Naive thymus-derived CD4-positive, alpha-beta T cell (primary cell): ENCODE measurements at places on chromosomes 2 and 18.
A peak's percentile ranks its signal among the peaks of the same experiment; 100 is the strongest.

DNA sequence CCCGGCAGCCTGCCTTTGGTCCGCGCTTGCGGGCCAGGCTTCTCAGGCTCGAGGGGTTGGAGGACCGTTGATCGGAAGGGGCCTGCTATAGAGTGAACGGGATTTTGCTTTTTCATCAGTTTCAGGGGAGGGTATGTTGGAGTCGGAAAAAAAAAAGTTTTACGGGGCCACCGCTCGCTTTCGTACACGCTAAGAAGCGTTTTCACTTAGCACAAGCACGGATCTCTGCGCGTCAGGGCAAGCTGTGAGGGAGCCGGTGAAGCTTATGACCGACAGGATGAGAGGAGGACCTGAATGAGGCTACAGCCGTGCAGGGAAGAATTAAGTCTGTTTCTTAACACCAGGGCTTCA lies 443 bp downstream of the CPSF3 start:
- H3K27ac ChIP-seq, result peak overlapping the region; percentile 84
- DNase-seq, result peak; percentile 46
- no peaks in the 10 kb centered on the region for H3K27me3 ChIP-seq

DNA sequence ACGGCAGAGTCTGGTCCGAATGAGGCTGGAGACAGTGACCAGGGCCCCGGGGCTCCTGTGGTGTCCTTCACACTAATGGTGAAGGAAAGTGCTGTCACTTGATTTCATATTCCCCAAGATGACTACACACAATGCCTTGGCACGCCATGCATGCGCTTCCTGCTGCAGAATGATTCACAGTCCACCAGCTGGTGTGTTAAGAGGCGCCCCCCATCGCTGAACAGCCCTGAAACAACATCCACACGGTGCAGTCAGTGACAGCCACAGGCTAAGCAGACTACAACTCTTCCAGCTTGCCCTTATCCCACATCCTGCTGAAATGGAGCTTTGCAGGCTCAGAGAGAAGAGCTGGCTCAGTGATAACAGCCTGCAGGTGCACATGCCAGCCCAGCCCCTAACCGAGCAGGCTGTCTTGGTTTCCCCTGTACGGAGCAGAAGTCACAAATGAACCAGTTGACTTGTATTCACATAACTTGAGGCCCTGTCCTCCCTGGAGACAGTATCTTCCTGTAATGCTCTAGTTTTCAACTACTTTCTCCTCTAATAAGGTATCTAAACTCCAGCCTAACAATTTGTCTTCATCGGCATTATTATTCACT lies 24.3 kb upstream of the CDH20 start:
- no peaks in the 10 kb centered on the region for H3K36me3 ChIP-seq
- no peaks in the 10 kb centered on the region for H3K27me3 ChIP-seq
- DNase-seq, result no peak

DNA sequence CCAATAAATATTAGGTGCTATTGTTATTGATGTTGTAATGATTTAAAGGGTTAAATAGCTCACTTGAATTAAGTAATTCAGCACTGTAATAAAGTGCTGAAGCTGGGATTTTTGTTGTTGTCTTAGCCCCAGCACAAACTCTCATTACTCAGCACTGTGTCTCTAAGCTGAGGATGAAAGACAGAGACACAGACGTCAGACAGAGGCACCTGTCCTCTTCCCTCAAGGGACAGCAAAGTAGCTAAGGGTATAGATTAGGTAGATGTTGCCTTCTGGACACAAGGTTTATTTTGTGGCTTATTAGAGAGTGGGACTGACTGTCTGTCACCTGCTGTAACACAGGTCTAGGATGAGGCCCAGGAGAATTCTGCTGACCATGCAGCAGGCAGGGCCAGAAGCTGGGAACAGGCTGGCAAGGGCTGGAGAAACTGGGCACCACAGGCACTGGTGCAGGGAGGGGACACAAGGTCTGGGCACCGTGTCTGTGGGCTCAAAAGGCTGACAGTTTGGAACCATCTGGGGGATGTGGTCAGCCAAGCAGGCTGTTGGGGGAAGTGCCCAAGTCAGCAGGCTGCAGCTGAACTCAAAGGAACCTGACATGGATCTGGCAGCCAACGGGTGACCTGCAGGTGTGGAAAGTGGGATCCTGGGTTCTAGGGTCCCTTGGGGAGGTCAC lies 20.0 kb upstream of the PTPN4 start:
- no peak for DNase-seq
- H3K36me3 ChIP-seq, result no peaks in the 10 kb centered on the region
- H3K4me3 ChIP-seq, result no peak overlapping the region
- H3K27ac ChIP-seq, result no peak overlapping the region

DNA sequence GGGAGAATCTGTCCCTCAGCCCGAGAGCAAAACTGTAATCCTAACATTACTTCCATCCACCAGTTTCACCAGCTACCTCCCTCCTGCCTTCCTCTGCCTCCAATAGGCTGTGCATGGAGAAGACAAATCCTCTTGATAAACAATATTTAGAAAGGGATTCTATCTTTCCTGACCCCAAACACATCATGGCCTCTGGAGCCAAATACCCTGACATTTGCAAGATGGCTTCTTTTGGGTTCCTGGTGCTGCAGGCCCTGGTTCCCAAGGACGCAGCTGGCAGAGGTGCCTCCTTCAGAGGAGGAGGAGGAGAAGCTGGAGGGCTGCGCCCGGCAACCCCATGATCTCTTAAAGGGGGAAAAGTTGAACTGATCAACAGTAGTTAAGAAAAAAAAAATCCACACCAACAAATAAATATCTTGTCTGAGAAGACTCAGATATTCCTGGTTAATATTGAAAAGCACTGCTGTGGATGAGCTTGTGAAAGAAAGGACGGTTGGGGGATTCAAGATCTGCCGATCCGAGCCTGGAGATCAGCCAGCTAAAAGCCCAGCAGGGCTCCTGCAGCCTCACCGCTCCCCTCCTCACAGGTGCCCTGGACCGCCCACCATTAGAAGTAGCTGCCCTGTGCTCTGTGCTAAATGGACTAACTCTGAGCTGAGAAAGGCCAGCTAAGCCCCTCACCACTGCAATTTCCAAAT lies 116.8 kb downstream of the MSH2 start:
- DNase-seq, result no peak
- H3K4me3 ChIP-seq, result no peak overlapping the region
- no peaks in the 10 kb centered on the region for H3K27me3 ChIP-seq
- H3K36me3 ChIP-seq, result no peaks in the 10 kb centered on the region
- H3K27ac ChIP-seq, result no peak overlapping the region

GRCh38 chr2:27966466-27966865 lies 75.9 kb downstream of the BABAM2 start:
- H3K27ac ChIP-seq, result no peak overlapping the region
- peaks cover 14% of the 10 kb centered on the region for H3K4me1 ChIP-seq
- H3K27me3 ChIP-seq, result no peaks in the 10 kb centered on the region
- DNase-seq, result no peak
- no peaks in the 10 kb centered on the region for H3K36me3 ChIP-seq

GRCh38 chr2:201006704-201007103 lies 43.2 kb upstream of the ORC2 start:
- no peaks in the 10 kb centered on the region for H3K27me3 ChIP-seq
- peaks cover 16% of the 10 kb centered on the region for H3K36me3 ChIP-seq
- H3K4me3 ChIP-seq, result no peak overlapping the region
- no peak for DNase-seq
